ENCODE measurements at places on chromosomes 3 and 15.
A peak's percentile ranks its signal among the peaks of the same experiment; 100 is the strongest.

- DNase-seq, result no peak
Observed at GRCh38 chr3:158725348-158726011, 6.8 kb downstream of the RARRES1 start.

DNA sequence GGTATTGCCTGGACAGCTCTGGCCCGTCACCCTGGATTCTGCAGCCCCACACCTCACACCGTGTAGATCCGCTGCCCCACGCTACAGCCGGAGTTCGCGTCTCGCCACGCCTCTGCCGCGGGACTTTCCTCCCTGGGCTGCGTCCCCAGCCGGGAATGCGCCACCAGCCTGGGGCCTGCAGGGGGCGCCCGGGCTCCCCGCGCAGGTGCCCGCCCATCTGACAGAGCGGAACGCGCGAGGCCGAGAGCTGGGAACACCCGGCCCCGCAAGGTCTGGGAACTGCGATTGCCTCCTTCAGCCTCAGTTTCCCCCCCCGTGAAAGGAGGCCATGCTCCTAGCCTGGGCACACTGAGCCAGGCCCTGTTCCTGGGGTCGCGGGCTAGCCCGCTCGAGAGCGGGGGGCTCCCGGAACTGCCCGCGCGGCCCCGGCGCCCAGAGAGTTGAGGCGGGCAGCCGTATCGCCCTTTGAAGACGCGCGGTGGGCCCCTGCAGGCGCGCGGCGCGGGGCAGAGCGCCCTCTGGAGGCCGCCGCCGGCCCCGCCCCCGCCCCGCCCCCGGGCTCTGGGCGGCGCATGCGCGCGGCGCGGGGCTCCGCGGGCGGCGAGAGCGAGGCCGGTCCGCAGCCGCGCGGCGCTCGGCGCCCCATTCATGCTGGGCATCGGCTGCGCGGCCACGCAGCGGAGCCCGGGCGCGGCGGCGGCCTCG is at the start of gene PLXNA1:
TSS of gene PLXNA1 (plus strand) at position 645 of the 705 bp plus-strand sequence. CDS start 5,479 bp downstream, outside the sequence.
- peak; percentile 99 for DNase-seq

DNA sequence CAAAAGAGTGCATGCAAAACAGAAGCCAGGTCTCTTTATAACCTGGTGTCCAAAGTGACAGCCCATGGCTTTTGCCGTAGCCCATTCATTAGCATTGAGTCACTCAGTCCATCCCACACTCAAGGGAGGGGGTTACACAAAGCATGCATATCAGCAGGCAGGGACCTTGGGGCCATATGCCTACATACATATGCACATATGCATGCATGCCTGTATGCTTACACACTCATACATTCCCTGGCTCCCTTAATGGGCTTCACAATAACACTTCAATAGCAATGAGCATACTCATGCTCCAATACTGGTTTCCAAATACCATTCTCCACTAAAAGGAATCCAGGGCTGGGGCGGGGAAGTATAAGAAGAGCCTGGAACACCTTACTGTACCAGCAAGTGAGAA is 22.0 kb downstream of the TRPM1 start:
- no peak for DNase-seq

- no peak for DNase-seq
Observed at GRCh38 chr3:194095464-194095863, 40.5 kb upstream of the HES1 start.

- DNase-seq, result no peak
Observed at GRCh38 chr3:170813266-170813665, 56.7 kb downstream of the RPL22L1 start.

- no peak for DNase-seq
Observed at GRCh38 chr3:134057654-134058110, 28.0 kb upstream of the SLCO2A1 start.

DNA sequence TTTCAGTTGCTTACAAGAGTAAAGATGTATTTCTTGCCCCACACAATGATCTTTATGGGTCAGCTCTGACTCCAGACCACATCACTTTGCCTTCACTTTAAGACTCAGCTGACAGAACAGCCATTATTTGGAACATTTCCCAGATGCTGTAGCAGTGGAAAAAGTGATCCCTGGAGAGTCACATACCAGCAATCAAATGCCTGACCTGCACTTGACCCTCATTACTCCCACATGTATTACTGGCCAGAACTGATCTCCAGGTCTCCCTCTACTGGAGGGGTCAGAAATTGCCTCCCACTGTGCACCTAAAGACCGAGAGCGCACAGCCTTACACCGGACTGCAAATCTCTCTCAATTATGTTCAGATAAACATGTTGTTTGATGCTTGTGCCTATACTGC is 88.6 kb upstream of the ZNF385D start:
- DNase-seq, result no peak

DNA sequence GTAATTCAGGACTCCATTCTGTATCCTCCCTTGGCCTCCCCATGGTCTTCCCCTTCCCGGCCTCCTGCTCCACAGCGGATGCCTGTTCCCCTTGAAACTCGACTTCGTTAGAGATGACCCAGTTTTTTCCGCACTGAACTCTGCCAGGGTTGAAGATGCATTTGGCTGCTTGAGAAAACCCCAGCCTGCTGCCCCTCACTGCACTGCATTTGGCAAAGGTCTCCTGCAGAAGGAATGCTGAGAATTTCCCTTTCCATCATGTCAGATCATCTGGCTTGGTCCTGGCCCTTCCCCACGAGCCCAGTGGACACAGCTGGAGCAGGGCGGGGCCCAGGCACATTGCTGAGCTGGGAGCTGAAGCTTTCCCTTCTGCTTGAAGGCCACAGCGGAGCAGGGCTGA is 37.6 kb upstream of the RGMA start:
- no peak for DNase-seq

DNA sequence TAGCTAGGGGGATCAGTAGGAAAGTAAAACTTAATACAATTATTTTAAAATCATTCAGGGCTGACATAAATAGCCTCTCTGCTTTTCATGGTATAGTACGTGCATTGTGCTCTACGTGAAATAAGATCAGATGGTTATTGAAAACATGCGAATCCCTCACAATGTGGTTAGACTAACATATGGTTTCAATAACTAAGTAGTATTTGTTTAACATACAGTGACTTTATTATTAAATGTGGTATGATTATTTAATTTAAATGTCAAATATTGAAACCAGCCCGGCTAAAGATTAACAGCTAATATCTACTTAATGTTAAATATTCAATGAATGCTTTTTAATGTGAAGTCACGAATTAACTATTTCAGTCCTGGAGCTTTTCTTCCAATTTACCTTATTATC is 473.9 kb upstream of the THBS1 start:
- no peak for DNase-seq

- DNase-seq, result no peak
Observed at GRCh38 chr3:37295925-37296324, 121.5 kb upstream of the LRRFIP2 start.

GRCh38 chr3:172869784-172870518 is 119.4 kb downstream of the ECT2 start:
- no peak for DNase-seq

DNA sequence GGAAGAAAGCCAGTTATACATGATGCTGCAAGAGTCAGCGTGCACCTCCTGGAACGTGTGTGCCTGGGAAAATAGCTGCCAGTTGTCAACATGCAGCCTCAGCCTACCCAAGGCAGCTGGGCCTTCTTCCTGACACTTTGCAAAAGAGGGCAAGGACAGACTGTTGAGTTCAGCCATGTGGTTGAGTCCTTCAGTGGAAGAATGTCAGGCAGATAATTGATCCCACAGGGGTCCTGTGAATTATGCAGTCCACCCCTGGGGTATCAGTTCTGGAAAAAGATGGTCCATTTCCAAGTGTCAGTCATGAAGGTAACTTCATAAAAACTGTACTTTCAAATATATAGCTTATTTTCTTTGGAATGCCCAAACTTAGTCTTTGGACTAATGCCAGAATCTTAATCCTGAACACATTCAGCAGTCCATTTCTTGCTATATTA is 79.6 kb downstream of the ARNT2 start:
- DNase-seq, result no peak

GRCh38 chr15:41501191-41501917 is 7.7 kb downstream of the ITPKA start:
- DNase-seq, result peak; percentile 86

- peak; percentile 82 for DNase-seq
Observed at GRCh38 chr3:97719156-97719821, 45.3 kb upstream of the ARL6 start.

GRCh38 chr3:11168881-11169805 is 14.8 kb downstream of the HRH1 start:
- no peak for DNase-seq

GRCh38 chr3:118587847-118588246 is 446.8 kb downstream of the IGSF11 start:
- no peak for DNase-seq

GRCh38 chr3:25783661-25784512 is 644 bp upstream of the NGLY1 start:
- no peak for DNase-seq

- no peak for DNase-seq
Observed at GRCh38 chr3:185959609-185960521, 22.1 kb upstream of the TRA2B start.

DNA sequence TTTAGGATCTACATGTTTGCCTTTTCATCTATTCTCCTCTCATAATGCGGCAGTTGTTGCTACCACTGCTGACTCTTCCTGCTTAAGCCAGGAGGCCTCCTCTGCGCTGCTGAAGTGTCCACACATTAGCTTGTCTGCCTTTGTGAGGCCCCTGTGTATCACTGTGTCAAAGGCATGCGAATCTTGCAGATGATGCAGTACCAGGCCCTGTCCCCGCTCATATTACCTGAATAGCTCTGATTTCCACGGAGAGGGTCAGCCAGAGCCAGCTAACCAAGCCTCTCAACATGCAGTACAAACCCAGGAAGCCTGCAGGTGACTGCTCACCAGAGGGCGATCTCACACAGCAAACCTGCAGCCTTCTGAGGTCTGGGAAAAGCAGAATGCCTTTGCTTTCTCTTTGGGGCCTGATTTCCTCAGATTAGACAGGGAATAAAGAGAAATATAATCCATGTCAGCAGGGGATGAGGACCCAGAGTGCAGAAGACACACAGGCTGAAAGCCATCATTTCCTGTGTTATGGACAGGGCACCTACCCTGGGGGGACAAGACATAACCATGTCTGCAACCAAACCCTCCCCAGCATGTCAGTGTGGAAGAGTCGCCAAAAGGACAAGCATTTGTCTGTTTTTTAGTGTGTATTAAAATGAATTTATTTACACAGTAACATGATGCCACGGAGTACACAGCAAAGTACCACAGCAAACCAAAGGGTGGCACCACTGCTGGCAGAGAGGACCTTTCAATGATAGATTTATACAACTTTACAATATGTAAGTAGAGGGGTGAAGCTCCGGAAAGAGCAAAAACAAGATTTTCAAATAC is 36.8 kb upstream of the TSPAN3 start:
- DNase-seq, result peak; percentile 79

GRCh38 chr3:45119824-45120358 is 26.3 kb downstream of the CDCP1 start:
- no peak for DNase-seq

GRCh38 chr3:17119201-17120072 is 234.7 kb downstream of the PLCL2 start:
- no peak for DNase-seq

DNA sequence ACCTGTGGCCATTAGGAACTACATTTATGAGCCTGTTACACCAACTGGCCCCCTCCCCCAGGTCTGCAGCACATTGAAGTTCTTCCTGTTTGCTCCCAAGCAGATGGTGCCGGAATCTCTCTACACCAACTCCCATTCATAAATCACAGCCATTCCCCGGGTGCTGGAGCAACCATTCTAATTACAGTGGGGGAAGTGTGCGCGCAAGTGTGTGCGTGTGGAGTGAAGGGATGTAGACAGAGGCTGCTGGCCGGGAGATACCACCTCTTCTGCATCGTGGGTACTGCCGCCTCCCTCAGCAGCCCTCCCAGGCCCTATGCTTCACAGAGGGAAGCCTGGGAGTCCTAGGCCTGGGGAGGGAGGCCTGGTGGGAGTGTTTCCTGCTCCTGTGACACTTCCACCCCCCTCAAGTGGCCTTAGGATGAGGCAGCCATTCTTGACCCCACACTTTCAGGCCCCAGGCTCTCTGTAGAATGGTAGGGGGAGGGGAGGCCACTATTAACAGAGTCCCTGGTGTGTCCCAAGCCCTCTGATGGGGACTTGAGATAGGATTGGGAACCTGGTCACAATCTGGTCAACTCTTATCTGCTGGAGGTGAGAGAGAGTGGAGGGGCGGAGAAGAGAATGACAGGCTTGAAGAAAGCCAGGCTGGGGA is 69.1 kb downstream of the MAGEF1 start:
- DNase-seq, result no peak

- no peak for DNase-seq
Observed at GRCh38 chr15:60905587-60905986, 323.5 kb downstream of the RORA start.
